ENCODE measurements at places on chromosomes 6 and 20.

DNA sequence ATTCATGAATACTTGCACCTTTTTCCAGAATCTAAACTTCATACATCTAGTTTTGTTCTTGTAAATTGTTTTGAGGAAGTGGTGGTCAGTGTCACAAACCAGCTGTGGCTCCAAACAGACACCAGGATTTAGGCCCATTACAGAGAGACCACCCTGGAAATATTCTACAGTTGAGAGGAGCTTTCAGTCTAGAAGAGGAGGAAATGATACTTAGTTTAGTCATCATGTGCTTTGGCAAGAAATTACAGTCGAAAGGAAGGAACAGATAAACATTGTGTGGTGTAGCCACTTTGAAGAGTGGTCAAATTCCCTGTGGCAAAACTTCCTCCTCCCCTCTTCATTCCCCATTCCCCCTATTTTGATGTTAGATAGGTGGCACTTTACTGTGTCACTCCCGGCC, 15.7 kb downstream of the DCBLD1 start:
- DNase-seq: peak; percentile 66

DNA sequence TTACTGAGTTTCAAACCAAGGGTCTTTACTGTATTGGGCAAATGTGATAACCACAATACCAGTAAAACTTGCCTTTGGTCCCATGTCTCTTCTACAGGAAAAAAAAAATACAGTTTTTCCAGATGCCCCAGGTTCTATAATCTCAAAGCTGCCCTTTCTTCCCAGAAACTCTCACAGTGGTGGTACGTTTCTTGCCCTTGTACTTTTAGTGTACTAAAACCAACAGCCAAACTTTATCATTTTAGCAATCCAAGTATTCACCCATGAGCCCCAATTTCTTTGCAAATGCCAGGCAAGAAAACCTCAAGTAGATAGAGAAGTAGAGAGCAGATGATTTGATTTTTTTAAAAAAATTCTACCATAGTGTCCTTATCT, 157.8 kb downstream of the OR2B2 start:
- DNase-seq: no peak

GRCh38 chr6:111812060-111813038, 60.9 kb downstream of the FYN start:
- DNase-seq: peak; percentile 71

DNA sequence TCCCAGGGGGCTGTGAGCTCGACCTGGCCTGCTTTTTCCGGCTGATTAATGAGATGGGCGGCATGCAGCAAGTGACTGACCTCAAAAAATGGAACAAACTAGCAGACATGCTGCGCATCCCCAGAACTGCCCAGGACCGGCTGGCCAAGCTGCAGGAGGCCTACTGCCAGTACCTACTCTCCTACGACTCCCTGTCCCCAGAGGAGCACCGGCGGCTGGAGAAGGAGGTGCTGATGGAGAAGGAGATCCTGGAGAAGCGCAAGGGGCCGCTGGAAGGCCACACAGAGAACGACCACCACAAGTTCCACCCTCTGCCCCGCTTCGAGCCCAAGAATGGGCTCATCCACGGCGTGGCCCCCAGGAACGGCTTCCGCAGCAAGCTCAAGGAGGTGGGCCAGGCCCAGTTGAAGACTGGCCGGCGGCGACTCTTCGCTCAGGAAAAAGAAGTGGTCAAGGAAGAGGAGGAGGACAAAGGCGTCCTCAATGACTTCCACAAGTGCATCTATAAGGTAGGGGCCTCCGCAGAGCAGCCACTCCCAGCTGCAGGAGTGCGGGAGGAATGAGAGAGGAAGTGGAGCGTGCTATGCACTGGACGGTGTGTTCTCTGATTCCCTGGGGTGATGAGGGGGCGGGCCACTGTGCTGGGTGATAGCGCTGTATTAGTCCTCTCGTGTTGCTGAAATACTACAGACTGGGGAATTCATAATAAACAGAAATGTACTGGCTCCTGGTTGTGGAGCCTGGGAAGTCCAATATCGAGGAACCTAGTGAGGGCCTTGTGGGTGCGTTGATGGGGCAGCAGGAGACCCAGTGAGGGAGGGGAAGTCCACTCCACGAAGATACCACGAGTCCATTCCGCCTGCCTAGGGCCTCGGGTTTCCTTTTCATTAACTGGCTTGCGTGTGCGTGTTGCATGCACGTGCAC, 161.7 kb downstream of the DTNBP1 start:
- DNase-seq: no peak

GRCh38 chr6:167336844-167337630, 12.2 kb downstream of the TTLL2 start:
- DNase-seq: no peak

- DNase-seq: no peak
These were observed 303.9 kb downstream of the CDKAL1 start for GRCh38 chr6:20838113-20838512.

DNA sequence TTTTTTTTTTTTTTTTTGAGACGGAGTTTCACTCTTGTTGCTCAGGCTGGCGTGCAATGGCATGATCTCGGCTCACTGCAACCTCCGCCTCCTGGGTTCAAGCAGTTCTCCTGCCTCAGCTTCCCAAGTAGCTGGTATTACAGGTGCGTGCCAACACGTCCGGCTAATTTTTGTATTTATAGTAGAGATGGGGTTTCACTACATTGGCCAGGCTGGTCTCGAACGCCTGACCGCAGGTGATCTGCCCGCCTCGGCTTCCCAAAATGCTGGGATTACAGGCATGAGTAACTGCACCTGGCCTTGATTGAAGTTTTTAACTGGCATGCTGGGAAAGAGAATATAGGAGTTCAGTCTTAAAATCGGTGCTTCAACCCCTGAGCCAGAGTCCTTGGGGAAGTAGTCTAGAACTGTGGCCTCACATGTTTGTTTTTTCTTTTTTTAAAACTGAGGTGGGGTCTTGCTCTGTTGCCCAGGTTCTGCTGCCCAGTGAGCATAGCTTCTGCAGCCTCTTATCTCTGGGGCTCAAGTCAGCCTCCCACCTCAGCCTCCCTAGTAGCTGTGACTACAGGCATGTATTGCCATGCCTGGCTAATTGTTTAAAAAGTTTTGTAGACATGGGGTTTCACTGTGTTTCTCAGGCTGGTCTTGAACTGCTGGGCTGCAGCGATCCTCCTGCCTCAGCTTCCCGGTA, 3.3 kb downstream of the CBFA2T2 start:
- DNase-seq: no peak

GRCh38 chr20:8661229-8661952, 407.5 kb upstream of the PLCB4 start:
- no peak for DNase-seq

- no peak for DNase-seq
These were observed 172.2 kb downstream of the AIG1 start for GRCh38 chr6:143232849-143233248.

GRCh38 chr6:163775313-163775712, 360.8 kb downstream of the QKI start:
- no peak for DNase-seq

DNA sequence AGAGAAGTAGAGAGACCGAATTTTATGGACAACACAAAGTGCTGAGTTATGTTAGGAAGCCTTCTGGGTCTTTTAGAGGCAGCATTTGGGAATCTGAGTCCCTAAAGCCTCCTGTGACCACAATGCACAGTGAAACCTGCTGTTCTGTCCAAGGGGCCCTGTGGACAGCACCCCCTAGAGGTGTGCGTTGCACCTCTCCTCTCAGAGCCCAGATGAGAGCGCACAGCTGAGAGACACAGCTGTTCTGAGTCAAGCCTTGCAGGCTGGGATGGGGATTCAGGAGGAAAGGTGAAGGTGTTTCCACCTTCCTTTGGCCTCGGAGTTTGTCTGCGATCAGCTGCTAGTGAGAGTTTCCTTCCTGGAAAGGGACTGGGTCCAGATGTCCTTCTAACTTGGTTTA, 13.0 kb downstream of the PCK1 start:
- DNase-seq: no peak

DNA sequence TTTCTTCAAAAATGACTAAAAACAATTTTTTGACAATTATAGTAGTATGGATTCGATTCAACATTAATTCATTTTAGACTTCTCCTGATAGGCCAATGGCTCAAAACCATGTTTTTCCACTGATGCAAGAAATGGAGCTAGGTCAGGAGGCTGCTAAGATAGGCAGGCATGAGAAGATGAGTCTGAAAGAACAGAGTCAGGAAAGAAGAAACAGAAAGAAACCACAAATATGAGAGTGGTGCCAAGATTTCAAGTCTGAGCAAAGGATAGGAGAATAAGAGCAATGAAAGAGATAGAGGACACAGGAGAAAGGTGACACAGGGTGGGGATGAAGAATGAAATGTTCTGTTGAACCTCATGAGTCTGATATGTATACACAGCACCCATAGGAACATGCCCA, 112.2 kb downstream of the TASP1 start:
- DNase-seq: no peak

GRCh38 chr20:9616833-9617461, 102.6 kb downstream of the LAMP5 start:
- peak; percentile 38 for DNase-seq

GRCh38 chr6:10170816-10171215, 244.1 kb downstream of the TFAP2A start:
- no peak for DNase-seq

GRCh38 chr20:63347081-63347741, 13.9 kb downstream of the CHRNA4 start:
- DNase-seq: no peak

- peak; percentile 49 for DNase-seq
These were observed 995 bp upstream of the GSTA4 start for GRCh38 chr6:52995913-52996645.

DNA sequence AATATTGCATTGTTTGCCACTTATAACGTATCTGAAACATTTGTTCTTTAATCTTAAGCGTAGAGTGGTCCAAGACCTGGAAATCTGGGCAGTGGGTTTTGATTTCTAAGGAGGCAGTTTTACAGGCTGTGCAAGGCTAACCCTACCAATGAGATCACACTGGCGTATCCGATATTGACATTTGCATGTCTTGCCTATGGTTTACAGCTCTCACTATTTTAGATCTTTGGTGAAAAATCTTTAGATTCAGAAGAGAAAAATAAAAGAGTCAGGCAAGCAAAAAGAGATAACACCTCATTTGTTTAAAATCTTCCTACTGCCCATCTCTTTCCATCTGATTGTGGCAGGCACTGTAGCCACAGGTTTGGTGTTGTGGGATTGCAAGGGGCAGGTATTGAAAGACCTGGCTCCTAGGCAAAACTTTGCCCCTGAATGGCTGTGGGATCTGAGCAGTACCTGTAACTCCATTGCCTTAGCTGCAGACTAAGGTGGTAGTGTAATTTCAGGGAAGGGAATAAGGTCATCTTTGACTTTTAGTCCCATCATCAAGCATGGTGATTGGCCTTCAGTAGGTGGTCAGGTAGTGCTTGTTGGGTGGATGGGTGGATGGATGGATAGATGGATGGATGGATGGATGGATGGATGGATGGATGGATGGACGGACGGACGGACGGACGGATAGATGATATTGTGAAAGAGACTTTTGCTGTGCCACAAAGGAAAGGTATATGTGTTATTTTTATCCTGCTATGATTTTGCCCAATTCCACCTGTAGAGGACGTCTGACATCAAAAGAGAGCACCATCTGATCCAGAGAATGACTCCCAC, 1.9 kb downstream of the TNFAIP3 start:
- no peak for DNase-seq

DNA sequence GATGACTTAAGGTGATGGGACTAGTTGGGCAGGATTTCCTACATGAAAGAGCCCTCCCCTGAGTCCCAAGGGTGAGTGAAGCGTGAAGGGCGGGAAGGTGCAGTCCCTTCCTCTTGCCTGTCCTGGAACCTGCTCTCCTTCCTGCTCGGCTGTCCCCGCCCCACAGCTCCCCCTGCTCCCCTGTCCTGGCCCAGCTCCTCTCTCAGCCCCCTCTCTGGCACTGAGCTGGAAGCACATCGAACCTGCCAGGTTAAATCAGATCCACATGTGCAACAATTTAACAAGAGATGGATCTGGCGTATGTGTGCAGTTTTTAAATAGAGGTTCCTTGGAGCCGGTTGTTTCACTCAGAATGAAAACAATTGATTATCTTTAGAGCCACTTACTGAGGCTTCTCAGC, 95.0 kb downstream of the LRFN2 start:
- DNase-seq: no peak

GRCh38 chr6:89117211-89118108, at the start of gene SRSF12:
SRSF12 (minus strand) TSS chr6:89118071; CDS start chr6:89117887, 184 bp downstream.
- DNase-seq: no peak

GRCh38 chr6:99559057-99559456, 9.4 kb downstream of the CCNC start:
- DNase-seq: no peak

GRCh38 chr20:20003031-20003954, 13.9 kb upstream of the NAA20 start:
- no peak for DNase-seq

DNA sequence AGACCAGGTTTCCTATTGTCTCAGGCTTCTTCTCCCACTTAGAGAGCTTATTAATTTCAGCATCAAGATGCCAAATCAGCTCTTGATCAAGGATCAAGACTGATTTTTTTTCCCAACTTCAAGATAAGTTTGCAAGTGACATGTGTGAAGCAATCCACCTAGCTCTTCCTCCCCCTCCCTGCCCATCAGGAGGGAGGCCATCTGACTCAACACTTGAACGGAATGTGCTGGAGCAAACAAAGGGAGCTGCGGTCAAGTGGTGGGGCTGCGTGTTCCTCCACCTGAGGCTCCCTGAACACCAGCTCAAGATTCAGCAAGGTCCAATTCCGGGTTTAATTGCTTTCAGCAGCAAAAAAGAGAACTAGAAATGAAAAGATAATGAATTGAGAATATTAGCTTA, 38.7 kb downstream of the TTI1 start:
- DNase-seq: peak; percentile 20

DNA sequence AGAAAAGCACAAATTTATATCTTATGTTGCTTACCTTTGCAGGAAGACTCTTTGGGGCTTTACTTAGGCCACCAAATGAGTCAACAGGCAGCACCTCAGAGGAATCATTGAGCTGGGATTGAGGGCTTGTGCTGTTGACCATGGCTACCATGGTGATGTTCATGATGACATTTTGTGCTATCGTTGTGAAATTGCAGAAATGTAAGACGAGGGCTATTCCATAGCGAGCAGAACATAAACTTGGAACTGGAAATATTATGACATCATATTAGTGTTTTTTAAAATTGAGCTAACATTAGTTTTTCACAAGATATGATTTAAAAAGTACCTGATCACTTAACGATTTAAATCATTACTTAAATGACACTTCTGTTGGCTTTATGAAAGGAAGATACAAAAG, 11.8 kb downstream of the SLC17A3 start:
- no peak for DNase-seq

GRCh38 chr6:143936778-143937667, 71.0 kb downstream of the PLAGL1 start:
- no peak for DNase-seq

DNA sequence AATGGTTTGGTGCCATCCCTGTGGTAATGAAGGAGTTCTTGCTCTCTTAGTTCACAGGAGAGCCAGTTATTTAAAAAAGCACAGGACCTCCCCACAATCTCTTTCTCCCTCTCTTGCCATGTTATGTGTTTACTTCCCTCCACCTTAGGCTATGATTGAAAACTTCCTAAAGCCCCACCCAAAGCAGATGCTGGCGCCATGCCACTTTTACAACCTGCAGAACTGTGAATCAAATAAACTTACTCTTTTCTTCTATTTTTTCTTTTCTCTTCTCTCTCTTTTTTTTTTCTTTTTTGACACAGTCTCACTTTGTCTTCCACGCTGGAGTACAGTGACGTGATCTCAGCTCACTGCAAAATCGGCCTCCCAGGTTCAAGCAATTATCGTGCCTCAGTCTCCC, 508.4 kb upstream of the EPHA7 start:
- DNase-seq: no peak
